Upper lobe of right lung (tissue), 1 donor: ENCODE measurements at places on chromosomes 7 and 10. TPM values are rescaled to one million over a fixed set of nuclear protein-coding genes. Genes with fewer than 3 reads are reported as not detected.
A peak's percentile ranks its signal among the peaks of the same experiment; 100 is the strongest.

DNA sequence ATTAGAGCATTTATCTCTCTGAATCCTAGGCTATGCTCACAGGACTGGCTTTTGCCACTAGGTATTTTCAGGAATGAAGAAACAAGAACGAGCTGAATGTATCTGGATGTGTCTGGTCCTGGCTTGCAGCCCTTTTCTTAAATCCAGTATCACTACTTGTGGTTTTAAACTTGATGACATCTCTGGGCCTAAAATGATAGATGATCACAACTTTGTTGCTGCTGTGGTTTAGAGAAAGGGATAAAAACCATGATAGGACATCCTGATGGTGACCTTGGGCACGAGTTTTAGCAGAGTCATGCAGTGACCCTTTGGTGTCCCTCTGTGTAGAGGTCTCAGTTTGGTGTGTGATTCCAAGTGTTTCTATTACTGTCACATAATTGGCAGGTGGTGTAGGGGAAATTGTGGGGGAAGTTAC, 31.7 kb upstream of the SEMA3C start:
- no peak overlapping the region for H3K4me3 ChIP-seq
- H3K27ac ChIP-seq = no peak overlapping the region
- DNase-seq = no peak
- no peaks in the 10 kb centered on the region for H3K4me1 ChIP-seq
- H3K27me3 ChIP-seq = no peaks in the 10 kb centered on the region

DNA sequence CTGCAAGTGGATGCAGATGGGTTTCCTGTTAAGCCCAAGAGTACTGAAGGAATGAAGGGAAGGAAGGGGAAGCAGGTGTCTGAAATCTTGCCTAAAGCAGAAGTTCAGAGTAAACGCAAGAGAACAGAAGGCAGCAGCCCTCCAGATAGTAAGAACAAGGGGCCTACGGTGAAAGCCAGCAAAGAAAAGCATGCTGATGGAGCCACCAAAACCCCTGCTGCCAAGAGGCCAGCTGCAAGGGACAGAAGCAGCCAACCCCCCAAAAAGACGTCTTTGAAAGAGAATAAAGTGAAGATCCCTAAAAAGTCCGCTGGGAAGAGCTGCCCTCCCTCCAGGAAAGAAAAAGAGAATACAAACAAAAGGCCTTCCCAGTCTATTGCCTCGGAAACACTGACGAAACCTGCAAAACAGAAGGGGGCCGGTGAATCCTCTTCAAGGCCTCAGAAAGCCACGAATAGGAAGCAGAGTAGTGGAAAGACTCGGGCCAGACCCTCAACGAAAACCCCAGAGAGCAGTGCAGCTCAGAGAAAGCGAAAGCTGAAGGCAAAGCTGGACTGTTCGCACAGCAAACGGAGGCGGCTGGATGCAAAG, 152.5 kb downstream of the LCOR start:
- H3K4me3 ChIP-seq = no peak overlapping the region
- H3K27me3 ChIP-seq = no peaks in the 10 kb centered on the region
- no peak overlapping the region for H3K27ac ChIP-seq
- no peak for DNase-seq
- no peaks in the 10 kb centered on the region for H3K4me1 ChIP-seq

DNA sequence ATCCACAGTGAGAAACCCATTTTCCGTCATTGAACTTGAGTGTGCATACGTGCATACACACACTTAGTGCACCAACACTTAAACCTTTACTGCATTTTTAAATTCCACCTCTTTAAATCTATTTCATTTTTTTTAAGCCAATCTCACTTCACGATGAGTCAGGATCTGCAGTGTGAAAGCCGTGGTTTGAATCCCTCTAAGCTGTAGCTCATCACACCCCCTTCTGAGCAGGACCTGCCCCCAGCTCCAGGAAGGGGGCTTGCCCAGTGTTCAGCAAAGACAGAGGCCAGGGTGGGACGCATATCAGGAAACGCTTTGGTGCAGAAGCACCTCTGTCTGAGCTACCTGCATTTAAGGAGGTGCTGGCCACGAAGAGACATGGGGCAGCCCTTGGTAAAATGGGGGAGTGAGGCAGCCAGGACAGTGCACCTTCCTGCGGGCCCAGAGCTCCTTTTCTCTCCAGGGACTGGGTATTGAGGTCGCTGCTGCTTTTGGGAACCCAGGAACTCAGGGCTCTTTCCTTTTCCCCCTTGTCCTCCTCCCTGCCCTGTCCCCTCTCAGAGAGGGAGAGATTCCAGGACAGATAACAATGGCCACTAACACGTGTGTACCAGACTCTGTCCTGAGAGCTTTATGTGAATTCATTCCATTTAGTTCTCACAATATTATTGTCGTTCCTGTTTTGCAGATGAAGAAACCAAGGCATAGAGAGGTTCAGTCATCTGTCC, 21.7 kb downstream of the ZNF316 start:
- peaks cover 11% of the 10 kb centered on the region for H3K36me3 ChIP-seq
- H3K27me3 ChIP-seq = no peaks in the 10 kb centered on the region
- no peak overlapping the region for H3K4me3 ChIP-seq
- no peak overlapping the region for H3K27ac ChIP-seq
- no peaks in the 10 kb centered on the region for H3K4me1 ChIP-seq
- peak; percentile 31 for DNase-seq

DNA sequence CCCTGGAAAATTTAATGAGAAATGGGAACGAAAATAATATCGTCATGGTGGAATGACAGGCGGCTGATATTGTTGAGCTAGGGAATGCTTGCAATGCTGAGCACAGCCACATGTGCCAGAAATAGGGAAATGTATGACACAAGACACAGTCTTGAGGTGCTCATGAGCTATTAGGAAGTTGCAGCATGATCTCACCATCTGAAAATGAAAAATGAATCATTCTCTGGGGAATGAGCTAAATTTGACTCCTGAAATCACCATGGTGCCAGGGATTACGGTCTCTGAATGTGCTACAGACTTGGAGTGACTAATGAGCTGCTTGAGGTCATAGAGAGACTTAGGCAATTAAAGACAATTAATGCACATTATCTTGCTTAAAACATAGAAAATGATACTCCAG, 845.0 kb downstream of the CNTNAP2 start:
- no peaks in the 10 kb centered on the region for H3K27me3 ChIP-seq
- no peak overlapping the region for H3K4me3 ChIP-seq
- H3K36me3 ChIP-seq = no peaks in the 10 kb centered on the region

GRCh38 chr7:105802604-105803428, 73.6 kb downstream of the ATXN7L1 start:
- no peaks in the 10 kb centered on the region for H3K36me3 ChIP-seq
- H3K27ac ChIP-seq = no peak overlapping the region
- peaks cover 4% of the 10 kb centered on the region for H3K4me1 ChIP-seq
- no peak for DNase-seq
- H3K27me3 ChIP-seq = no peaks in the 10 kb centered on the region

DNA sequence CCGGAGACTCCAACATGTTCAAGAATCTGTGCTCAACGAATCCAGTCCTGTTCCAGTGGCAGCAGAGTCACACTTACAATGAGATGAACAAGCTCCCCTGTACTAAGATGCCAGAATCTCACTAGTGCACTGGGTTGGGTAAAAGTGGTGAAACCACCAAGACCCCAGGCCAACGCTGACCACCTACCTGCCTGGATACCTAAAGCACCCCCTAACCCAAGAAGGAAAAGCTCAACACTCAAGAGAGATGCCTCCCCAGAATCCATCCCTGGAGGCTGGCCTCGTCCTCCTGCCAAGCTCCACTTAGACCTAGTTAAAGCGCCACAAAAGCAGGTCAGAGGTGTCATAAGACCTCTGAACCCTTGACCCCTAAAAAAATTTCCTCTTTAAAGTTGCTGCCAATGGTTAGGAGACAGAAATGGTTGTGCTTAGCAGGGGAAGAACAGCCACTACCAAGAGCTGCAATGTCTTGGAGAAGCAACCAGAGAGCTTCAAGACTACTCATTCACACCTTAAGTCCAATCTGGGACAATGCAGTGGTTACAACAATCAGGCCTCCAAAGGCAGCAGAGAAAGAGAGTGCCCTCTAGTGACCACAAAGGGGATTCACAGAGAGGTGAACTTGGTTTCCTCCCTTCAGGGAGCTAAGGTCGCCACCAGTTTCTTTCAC, 94.6 kb upstream of the MACROH2A2 start:
- no peak overlapping the region for H3K4me3 ChIP-seq
- DNase-seq = no peak
- no peak overlapping the region for H3K27ac ChIP-seq
- no peaks in the 10 kb centered on the region for H3K27me3 ChIP-seq
- H3K36me3 ChIP-seq = no peaks in the 10 kb centered on the region

DNA sequence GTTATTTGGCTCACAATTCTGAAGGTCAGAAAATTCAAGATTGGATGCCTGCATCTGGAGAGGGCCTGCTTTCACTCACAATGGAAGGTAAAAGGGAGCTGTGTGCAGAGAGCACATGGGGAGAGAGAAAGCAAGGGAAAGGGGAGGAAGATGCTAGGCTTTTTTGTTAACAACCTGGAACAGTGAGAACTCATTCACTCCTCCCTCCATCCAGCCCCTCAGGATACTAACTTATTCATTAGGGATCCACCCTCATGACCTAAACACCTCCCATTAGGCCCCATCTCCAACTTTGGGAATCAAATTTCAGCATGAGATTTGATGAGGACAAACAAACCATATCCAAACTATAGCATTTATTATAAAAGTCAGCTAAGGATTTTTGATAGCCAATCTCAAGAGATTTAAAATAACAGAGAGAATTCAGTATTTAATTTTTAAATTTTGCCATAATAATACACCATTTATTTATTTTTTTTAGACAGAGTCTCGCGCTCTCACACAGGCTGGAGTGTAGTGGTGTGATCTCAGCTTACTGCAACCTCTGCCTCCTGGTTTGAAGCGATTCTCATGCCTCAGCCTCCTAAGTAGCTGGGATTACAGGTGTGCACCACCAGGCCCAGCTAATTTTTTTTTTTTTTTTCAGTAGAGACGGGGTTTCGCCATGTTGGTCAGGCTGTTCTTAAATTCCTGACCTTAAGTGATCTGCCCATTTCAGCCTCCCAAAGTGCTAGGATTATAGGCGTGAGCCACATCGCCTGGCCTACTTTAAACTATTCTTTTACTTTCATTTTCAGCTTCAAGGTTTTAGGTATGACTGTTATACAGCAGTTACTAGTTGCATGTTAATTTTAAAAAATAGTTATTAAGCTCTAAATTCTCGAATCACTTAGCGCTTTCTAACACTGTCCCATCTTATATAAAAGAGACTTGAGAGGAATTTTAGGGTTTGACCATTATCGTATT, 20.3 kb upstream of the ETV1 start:
- no peak for DNase-seq
- no peak overlapping the region for H3K4me3 ChIP-seq
- H3K27ac ChIP-seq = no peak overlapping the region
- no peaks in the 10 kb centered on the region for H3K4me1 ChIP-seq
- no peaks in the 10 kb centered on the region for H3K36me3 ChIP-seq
- no peaks in the 10 kb centered on the region for H3K27me3 ChIP-seq

DNA sequence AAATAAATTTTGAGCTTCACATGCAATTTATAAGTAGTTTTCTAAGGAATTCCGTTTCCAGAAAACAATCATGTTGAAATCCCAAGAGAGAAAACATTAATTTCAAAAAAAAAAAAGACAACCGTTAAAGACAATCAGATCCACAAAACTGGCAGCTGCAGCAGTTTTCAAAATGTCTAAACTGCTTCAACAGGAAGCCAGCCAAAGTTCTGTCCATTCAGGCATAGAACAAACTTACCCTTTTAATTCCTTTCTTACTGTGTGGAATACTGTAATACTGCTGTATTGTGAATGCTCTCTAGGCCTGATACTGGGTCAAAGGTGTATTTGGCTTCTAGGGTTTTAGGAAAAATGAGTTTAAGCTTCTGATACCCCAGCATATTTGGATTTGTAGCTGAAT, 31.6 kb downstream of the HOXA1 start:
- H3K4me3 ChIP-seq = no peak overlapping the region
- H3K4me1 ChIP-seq = no peaks in the 10 kb centered on the region
- DNase-seq = no peak
- H3K27ac ChIP-seq = no peak overlapping the region

DNA sequence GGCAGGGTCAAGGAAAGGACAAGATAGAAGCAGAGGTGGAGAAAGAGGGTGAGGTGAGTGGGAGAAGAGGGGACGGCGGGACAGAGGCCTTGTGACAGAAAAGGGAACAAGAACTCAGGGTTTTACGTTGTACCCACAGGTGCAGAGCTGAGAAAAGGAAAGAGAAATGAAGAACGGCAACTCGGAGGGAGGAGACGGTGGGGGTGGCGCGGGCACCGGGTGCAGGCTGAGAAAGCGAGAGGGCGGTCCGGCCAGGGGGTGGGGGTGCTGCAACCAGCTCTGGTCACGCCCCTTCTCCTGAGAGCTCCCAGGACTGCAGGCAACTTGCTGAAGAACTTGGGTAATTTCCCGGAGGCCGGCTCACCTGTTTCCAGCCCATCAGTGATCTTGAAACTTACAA, 65.3 kb downstream of the CARD11 start:
- H3K4me3 ChIP-seq = peak overlapping the region; percentile 23
- no peaks in the 10 kb centered on the region for H3K27me3 ChIP-seq
- peaks cover 12% of the 10 kb centered on the region for H3K4me1 ChIP-seq

- H3K4me1 ChIP-seq = no peaks in the 10 kb centered on the region
These were observed 40.6 kb upstream of the CNPY1 start for GRCh38 chr7:155586843-155587440.

DNA sequence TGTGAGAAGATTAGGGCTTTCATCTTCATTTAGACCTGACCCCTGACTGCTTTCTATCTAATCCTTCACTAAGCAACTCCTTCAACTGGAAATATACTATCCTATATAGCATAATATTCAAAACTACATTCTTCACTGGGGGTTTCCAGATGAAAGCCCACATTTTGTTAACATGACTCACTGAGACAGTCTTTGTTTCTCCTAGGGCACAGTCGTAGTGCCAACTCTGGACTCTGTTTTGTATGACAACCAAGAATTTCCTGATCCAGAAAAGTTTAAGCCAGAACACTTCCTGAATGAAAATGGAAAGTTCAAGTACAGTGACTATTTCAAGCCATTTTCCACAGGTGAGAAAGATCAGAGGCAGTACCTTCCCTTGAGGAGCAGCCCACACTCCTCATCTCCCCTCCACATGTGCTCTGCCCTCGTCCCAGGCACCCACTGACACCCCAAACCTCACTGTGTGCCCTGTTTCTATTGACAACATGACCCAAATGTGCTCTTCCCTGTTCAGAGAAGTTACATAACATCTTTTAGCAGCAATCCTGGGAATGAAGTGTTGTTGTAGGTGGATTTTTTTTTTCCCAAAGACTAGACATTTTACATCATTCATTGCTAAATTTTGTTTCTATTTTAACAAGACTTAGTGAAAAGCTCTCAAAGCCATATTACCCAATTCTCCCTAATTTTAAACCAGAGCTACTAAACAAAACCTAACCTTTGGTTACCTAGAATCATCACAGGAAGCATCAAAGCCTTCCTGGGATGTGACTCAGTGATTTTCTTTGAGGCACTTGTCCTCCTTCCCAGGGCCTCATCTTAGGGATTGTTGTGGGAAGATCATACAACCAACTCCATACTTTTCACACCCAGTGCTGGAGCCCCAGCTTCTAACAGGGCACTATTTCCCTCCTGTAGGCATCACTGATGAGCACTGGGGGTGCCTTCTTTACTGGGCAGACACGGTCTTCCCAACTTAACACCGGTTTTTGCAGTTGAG, 10.7 kb downstream of the CYP2E1 start:
- DNase-seq = no peak
- no peaks in the 10 kb centered on the region for H3K27me3 ChIP-seq
- no peak overlapping the region for H3K27ac ChIP-seq
- no peaks in the 10 kb centered on the region for H3K4me1 ChIP-seq
- no peaks in the 10 kb centered on the region for H3K36me3 ChIP-seq

GRCh38 chr10:43272030-43272429, 5.2 kb upstream of the RASGEF1A start:
- H3K4me1 ChIP-seq = no peaks in the 10 kb centered on the region
- no peak overlapping the region for H3K27ac ChIP-seq
- DNase-seq = no peak
- no peak overlapping the region for H3K4me3 ChIP-seq

The CPED1 gene
- total RNA-seq = 39.2 TPM

The GDF10 gene
- 16.8 TPM for total RNA-seq

The HSPA12A gene
- 7.4 TPM for total RNA-seq

The CHAT gene
- total RNA-seq = not detected
